ENCODE measurements at places on chromosomes 3 and 15. TPM values are rescaled to one million over a fixed set of nuclear protein-coding genes. Genes with fewer than 3 reads are reported as not detected.

DNA sequence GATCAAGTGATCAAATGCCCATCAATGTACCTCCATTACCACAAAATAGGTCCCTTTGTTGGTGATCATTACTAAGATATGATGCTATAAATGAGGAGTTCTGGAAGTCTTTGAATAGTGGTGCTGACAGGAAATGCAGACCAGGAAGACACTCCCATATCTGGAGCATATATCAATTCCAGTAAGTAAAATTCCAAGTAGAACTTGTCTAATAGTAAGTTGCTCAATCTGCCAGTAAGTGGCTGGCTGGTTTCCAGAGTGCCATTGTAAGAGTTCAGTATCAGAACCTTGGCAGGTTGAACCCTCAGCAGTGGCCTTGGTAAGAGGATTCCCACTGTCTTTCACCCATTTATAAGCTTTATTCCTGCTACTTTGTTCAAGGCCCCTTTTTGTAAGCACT, 379.9 kb upstream of the RBMS3 start:
- H3K4me1 ChIP-seq: no peaks in the 10 kb centered on the region
- no peaks in the 10 kb centered on the region for H3K36me3 ChIP-seq
- H3K4me3 ChIP-seq: no peak overlapping the region
- H3K27ac ChIP-seq: no peak overlapping the region
- no peak for DNase-seq

The PLSCR2 gene
- total RNA-seq: not detected

The AHSG gene
- total RNA-seq: not detected

The KBTBD13 gene
- not detected for total RNA-seq

The TM4SF1 gene
- 0.92 TPM for total RNA-seq

DNA sequence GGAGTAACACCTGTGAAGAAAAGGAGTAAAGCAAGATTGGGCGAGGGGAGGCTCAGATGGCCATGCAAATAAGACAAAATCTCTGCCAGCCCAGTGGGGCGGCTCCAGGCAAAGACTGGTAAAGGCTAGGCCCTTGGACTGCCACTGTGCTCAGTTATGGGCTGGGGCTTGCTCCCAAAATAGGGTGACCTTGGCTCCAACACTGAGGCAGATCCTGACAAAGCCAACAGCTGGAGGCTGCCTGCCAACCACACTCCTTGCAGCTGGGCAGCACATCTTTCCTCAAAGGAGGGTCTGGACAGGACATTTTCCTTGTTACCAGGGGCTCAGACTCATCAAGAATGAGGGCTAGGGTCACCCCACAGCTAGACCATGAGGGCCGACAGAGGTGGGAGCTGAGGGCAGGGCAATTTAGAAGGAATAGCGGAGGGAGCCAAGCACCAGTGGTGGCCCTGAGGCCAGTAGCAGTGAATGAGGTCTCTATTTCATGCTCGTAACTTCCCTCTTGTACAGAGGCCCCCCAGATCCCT, 86.1 kb downstream of the CHRD start:
- no peak overlapping the region for H3K27ac ChIP-seq
- peaks cover 6% of the 10 kb centered on the region for H3K4me1 ChIP-seq
- peaks cover 17% of the 10 kb centered on the region for H3K27me3 ChIP-seq
- H3K4me3 ChIP-seq: no peak overlapping the region
- H3K36me3 ChIP-seq: no peaks in the 10 kb centered on the region

DNA sequence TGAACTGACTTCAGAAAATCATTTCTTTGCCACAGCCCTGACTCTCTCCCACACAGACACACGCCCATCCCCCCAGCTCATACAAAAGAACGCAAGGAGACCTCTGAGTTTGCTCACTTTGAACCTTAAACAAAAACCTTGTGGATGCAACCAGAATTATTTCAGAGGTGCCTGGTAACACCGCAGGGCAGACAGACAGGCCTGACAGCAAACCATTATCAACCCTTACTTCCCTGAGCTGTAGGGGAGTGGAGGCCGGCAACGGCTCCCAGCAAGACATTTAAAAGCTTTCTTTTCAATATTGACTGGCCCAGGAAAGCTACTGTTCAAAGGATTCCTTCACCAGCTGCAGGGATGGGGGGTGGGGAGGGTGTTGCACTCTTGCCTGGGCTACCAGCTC, 2.0 kb upstream of the EFCC1 start:
- peaks cover 27% of the 10 kb centered on the region for H3K27me3 ChIP-seq
- H3K4me3 ChIP-seq: no peak overlapping the region
- no peak for DNase-seq
- no peaks in the 10 kb centered on the region for H3K36me3 ChIP-seq

DNA sequence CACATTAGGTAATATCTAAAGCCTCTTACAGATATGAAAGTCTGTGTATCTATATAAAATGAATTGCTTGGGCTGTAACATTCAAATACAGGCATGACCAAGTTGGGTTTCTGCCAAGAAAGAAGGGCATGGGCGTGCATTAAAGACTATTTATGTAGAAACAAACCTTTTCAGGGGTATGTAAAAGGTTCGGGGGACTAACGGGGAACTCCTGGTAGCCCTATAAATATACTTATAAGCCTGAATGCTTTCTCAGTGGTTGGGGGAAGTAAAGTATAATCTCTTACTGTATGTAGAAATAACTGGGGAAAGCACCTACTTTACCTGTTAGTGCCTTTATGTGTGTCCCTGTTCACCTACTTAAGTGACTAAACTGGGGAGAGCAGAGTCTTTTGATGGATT, 154.5 kb upstream of the TBL1XR1 start:
- H3K27me3 ChIP-seq: no peaks in the 10 kb centered on the region
- H3K36me3 ChIP-seq: no peaks in the 10 kb centered on the region
- H3K27ac ChIP-seq: no peak overlapping the region
- H3K4me1 ChIP-seq: peaks cover 34% of the 10 kb centered on the region
- H3K4me3 ChIP-seq: no peak overlapping the region

- DNase-seq: no peak
- no peak overlapping the region for H3K27ac ChIP-seq
- H3K27me3 ChIP-seq: peaks cover 7% of the 10 kb centered on the region
- no peak overlapping the region for H3K4me3 ChIP-seq
- no peaks in the 10 kb centered on the region for H3K36me3 ChIP-seq
Observed at GRCh38 chr15:91073077-91073476, 27.0 kb upstream of the SV2B start.

The ATP8B4 gene
- total RNA-seq: 4.2 TPM

The FEZF2 gene
- not detected for total RNA-seq

GRCh38 chr3:65398953-65399352, 639.8 kb downstream of the MAGI1 start:
- no peaks in the 10 kb centered on the region for H3K27me3 ChIP-seq
- no peaks in the 10 kb centered on the region for H3K4me1 ChIP-seq
- DNase-seq: no peak
- no peak overlapping the region for H3K27ac ChIP-seq

GRCh38 chr3:187593451-187593850, 76.7 kb downstream of the SST start:
- H3K27me3 ChIP-seq: peaks cover 37% of the 10 kb centered on the region
- no peak overlapping the region for H3K4me3 ChIP-seq
- H3K36me3 ChIP-seq: no peaks in the 10 kb centered on the region
- no peaks in the 10 kb centered on the region for H3K4me1 ChIP-seq
- DNase-seq: no peak
- no peak overlapping the region for H3K27ac ChIP-seq

GRCh38 chr3:58798312-58798711, 131.7 kb upstream of the FAM3D start:
- H3K27me3 ChIP-seq: no peaks in the 10 kb centered on the region
- H3K4me1 ChIP-seq: no peaks in the 10 kb centered on the region
- no peak overlapping the region for H3K27ac ChIP-seq
- no peak for DNase-seq
- H3K4me3 ChIP-seq: no peak overlapping the region
- H3K36me3 ChIP-seq: no peaks in the 10 kb centered on the region

DNA sequence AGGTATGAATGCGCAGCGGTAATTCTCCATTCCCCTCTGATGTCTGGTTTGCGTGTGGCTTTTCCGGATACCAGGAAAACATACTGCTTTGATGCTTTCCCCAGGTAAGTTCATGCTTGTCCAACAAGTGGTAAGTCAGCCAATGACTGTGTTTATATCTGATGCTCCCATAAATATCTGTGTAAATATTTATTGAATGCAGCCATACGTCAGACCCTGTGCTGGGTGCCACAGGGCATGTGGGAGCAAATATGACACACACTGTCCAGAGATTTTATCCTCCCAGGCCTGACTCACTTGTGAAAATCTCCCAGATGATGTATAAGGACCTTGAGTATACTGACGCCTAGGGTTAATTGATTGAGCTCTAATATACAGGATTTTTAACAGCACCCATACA, 29.6 kb upstream of the CEMIP start:
- H3K36me3 ChIP-seq: peaks cover 16% of the 10 kb centered on the region
- DNase-seq: no peak

The TFG gene
- total RNA-seq: 60.3 TPM

The SLC51B gene
- not detected for total RNA-seq

The GUCA1C gene
- not detected for total RNA-seq

The RLBP1 gene
- not detected for total RNA-seq

The SAMD7 gene
- total RNA-seq: not detected

The PIF1 gene
- total RNA-seq: 23.6 TPM

- no peak overlapping the region for H3K4me3 ChIP-seq
- H3K27ac ChIP-seq: no peak overlapping the region
- peaks cover 4% of the 10 kb centered on the region for H3K27me3 ChIP-seq
- H3K4me1 ChIP-seq: peaks cover 13% of the 10 kb centered on the region
Observed at GRCh38 chr3:15102836-15103235, 3.9 kb upstream of the RBSN start.

The LTK gene
- total RNA-seq: 0.34 TPM

DNA sequence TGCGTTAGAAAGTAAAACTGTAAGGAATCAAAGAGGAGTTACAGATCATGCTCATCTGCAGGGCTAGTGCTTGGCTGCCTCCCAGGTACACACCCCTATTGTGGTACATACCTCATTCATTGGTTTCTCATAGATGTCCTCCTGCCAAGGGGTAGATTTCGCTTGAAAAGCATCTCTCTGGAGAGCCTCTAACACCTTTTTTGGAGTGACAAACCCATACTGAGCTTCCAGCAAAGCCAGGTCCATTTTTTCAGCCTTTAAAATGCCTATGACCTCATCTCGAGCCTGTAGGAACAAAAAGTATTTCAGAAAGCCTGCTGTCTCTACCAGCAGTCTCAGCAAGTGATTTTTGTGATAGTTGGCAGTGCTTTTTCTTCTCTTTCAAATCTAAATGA, 112.1 kb downstream of the CMSS1 start:
- H3K27me3 ChIP-seq: no peaks in the 10 kb centered on the region
- no peaks in the 10 kb centered on the region for H3K36me3 ChIP-seq
- no peak for DNase-seq
- no peak overlapping the region for H3K4me3 ChIP-seq

- H3K4me1 ChIP-seq: peaks cover 20% of the 10 kb centered on the region
- no peak for DNase-seq
- H3K4me3 ChIP-seq: no peak overlapping the region
- peaks cover 4% of the 10 kb centered on the region for H3K36me3 ChIP-seq
- peaks cover 64% of the 10 kb centered on the region for H3K27me3 ChIP-seq
- no peak overlapping the region for H3K27ac ChIP-seq
Observed at GRCh38 chr15:96353930-96354730, 23.6 kb downstream of the NR2F2 start.

The GOLGA8J gene
- total RNA-seq: not detected

DNA sequence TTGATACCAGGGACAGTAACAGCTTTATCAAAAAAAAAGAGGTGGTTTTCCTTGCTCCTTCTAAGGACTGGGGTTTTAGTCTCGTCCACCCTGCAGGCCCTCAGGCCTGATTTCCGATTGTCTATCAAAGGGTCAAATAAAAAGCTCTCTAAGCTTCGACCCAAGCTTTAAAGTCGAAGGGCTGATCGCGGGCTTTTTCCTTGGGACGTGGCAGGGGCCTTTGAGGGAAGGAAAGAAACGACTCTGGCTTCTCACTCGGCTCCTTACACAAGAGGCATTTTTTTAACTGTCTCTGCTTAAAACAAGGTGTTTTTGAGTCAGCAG, 354 bp upstream of the KLHL24 start:
- peaks cover 26% of the 10 kb centered on the region for H3K4me1 ChIP-seq
- no peak for DNase-seq
- no peaks in the 10 kb centered on the region for H3K36me3 ChIP-seq
- peak overlapping the region; percentile 92 for H3K4me3 ChIP-seq
- H3K27me3 ChIP-seq: no peaks in the 10 kb centered on the region

- no peaks in the 10 kb centered on the region for H3K27me3 ChIP-seq
- H3K4me3 ChIP-seq: no peak overlapping the region
Observed at GRCh38 chr3:117534138-117534537, 824.6 kb downstream of the TUSC7 start.

DNA sequence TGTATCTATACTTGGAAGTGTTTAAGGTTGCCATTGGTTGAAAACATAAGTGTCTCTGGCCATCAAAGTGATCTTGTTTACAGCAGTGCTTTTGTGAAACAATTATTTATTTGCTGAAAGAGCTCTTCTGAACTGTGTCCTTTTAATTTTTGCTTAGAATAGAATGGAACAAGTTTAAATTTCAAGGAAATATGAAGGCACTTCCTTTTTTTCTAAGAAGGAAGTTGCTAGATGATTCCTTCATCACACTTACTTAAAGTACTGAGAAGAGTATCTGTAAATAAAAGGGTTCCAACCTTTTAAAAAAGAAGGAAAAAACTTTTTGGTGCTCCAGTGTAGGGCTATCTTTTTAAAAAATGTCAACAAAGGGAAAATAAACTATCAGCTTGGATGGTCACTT, 19.7 kb downstream of the B3GNT5 start:
- no peak overlapping the region for H3K4me3 ChIP-seq
- DNase-seq: no peak
- no peak overlapping the region for H3K27ac ChIP-seq
- H3K36me3 ChIP-seq: peaks cover 15% of the 10 kb centered on the region
- no peaks in the 10 kb centered on the region for H3K27me3 ChIP-seq
- H3K4me1 ChIP-seq: peaks cover 7% of the 10 kb centered on the region

- H3K27me3 ChIP-seq: no peaks in the 10 kb centered on the region
- H3K27ac ChIP-seq: no peak overlapping the region
- no peaks in the 10 kb centered on the region for H3K36me3 ChIP-seq
- H3K4me1 ChIP-seq: peaks cover 8% of the 10 kb centered on the region
- no peak for DNase-seq
- no peak overlapping the region for H3K4me3 ChIP-seq
Observed at GRCh38 chr3:51378726-51379125, 6.4 kb upstream of the MANF start.

- no peaks in the 10 kb centered on the region for H3K4me1 ChIP-seq
- no peaks in the 10 kb centered on the region for H3K36me3 ChIP-seq
- no peak overlapping the region for H3K27ac ChIP-seq
- H3K27me3 ChIP-seq: no peaks in the 10 kb centered on the region
- DNase-seq: no peak
Observed at GRCh38 chr3:159029306-159030026, 227.6 kb downstream of the MFSD1 start.

Data from activated CD4-positive, alpha-beta memory T cell treated with anti-CD3 and anti-CD28 coated beads for 36 hours (primary cell).